ENCODE measurements at places on chromosomes 12 and 14. TPM values are rescaled to one million over a fixed set of nuclear protein-coding genes. Genes with fewer than 3 reads are reported as not detected.

Gene CLEC1B
- total RNA-seq = not detected

Gene FAM222A
- 17.4 TPM for total RNA-seq

Gene DPY19L2
- not detected for total RNA-seq

Gene KRT5
- 0.50 TPM for total RNA-seq

- no peak for DNase-seq
These were observed 169.6 kb upstream of the RASSF8 start for GRCh38 chr12:25788707-25789442.

DNA sequence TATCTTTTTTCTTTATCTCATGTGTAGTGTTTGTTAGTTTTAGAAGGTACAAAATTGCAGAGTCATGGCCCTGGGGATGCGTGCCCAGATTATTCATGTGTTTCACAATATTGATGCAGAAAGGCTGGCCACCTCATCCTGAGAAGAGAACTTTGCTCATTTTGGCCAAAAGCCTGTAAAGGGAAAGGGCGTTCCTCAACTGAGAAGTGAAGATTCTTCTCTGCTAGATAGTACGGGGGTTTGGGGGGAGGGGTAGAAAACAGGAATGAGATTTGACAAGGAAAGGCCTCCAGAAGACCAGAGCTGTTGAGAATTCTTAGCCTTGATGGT lies 1.7 kb downstream of the MGST1 start:
- DNase-seq = no peak

DNA sequence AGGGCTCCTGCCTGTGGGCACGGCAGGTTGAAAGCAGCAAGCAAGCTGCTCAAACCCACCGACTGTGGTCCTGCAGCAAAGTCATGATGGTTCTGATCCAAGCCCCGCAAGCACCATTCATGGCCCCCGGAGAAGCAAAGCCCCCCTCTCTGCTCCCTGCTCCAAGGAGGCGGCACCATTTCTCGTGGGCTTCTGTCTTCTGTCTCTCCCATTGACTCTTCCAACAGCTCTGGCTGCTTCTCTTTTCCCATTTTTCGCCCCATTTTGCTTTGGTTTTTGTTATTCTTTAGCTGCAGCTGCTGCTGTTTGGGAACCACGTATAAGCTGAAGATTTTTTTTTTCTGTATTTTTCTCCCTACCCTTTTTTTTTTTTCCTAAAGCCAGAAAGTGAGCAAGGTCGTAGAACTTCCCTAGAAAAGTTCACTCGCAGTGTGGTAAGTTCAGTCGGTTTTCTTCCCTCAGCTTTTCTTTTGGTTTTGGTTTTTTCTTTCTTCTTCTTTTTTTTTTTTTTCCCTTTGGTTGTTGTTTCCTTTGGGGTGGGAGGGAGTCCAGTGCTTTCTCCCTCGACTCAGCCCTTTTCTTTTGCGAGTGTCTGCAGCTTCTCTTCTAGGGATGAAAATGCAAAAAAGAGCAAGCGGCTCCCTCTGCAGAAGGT lies 354.1 kb downstream of the DPF3 start:
- no peak for DNase-seq

GRCh38 chr14:35766036-35766699 lies 42.9 kb downstream of the RALGAPA1 start:
- DNase-seq = no peak

DNA sequence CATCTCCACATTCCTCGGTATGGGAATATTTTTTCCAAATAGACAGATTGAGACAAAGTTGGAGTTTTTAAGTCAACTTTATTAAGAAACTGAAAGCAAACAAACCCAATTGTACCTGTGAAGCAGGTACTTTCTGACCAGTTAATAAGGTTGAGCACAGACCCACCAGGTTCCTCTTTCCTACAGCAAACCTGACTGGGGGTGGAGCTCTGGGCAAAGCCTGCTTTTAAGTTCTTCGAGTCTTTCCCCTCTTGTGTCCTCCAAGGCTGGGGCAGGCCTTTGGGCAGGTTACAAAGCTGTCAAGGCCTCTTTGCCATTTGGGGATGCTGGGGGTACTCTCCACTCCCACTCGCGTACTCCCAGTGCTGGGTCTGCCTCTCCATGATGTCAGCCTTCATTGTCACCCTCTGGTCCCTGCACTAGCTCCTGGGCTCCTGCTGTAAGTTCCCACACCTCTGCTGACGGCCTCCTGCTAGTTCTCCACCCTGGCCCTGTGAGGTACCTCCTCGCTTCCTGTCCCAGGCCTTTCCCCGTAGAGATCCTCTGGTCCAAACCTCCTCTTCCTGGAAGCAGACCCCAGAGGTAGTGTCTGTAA lies 3.2 kb downstream of the KCNH3 start:
- no peak for DNase-seq
